ENCODE measurements at places on chromosomes 3 and 15.

- DNase-seq = no peak
These were observed 71.5 kb upstream of the KLF13 start for GRCh38 chr15:31255176-31255510.

- no peak for DNase-seq
These were observed 246.0 kb upstream of the GADL1 start for GRCh38 chr3:31140470-31140869.

- DNase-seq = no peak
These were observed 45.6 kb downstream of the MRPL3 start for GRCh38 chr3:131457220-131457619.

GRCh38 chr15:60787837-60788691 lies 309.1 kb upstream of the ICE2 start:
- DNase-seq = no peak

- DNase-seq = no peak
These were observed 17.6 kb downstream of the ADAM10 start for GRCh38 chr15:58731756-58732535.

- DNase-seq = no peak
These were observed 129.9 kb downstream of the RORA start for GRCh38 chr15:61099020-61099810.

DNA sequence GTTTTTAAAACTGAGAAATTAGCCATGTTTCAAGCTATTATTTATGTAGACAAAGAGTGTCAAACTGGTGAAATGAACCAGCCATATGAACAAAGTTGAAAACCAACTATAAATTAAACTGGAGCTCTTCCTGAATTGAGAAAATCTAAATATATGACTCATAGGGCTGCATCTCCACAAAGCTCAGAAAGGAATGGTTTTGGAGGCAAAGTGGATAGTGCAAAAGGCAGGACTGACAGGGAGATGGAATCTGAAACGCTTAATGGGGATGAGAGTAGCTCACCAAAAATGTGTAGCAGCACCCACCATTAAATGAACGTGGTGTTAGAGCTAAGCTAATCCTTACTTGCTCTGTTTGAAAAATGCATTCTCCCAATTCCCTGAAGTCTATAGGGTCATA lies 1066.0 kb downstream of the AGBL1 start:
- DNase-seq = no peak

DNA sequence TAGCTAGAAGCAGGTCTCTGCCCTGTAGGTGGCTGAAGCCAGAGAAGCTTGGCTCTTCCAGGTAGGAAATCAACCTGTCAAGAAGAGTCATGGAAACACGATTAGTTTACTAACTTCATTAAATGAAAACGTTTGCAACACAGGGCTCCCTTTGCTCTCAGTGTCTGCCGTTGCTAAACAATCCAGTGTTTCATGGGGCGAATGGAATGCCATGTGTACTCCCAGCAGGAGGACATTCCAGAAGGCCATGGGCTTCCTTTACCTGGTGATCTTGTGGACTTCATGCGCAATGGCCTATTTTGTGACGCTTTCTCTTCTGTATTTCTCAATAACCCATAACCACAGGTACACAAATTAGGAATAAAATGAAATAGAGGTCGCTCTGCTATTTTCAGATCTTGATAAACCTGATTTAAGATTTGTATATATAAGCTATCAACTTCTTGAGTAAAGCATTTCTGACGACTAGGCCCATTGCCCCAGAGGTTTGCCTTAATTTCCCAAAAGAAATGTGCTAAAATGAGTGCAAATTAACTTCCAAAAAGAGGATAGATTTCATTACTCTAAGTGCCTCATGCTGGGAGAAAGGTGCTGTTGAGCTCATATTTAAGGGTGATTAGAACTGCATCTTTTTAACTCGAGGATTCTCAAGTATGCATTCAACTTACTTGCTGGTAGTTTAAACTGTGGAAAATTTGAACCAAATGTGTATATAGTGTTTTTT lies 171.0 kb downstream of the EPHA3 start:
- no peak for DNase-seq

DNA sequence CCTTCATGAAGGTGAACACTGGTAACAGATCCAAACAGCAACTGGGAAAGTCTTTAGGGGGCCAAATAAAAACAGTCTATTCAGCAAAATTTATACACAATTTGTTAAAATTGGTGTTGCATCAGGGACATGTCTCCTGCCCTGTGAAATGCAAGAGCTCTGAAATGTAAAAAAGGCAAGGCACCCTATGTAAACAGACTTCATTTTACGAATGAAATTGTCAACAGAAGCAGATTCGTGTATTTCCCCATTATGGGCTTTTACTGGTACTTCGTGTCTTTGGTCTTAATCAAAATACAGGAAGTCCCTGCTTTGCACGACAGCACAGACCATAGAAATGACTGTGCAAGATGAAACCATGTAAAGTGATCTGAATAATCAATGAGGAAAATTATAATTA lies 127.3 kb upstream of the THBS1 start:
- DNase-seq = peak; percentile 29

- DNase-seq = no peak
These were observed 38.3 kb downstream of the WHAMM start for GRCh38 chr15:82847703-82848102.

DNA sequence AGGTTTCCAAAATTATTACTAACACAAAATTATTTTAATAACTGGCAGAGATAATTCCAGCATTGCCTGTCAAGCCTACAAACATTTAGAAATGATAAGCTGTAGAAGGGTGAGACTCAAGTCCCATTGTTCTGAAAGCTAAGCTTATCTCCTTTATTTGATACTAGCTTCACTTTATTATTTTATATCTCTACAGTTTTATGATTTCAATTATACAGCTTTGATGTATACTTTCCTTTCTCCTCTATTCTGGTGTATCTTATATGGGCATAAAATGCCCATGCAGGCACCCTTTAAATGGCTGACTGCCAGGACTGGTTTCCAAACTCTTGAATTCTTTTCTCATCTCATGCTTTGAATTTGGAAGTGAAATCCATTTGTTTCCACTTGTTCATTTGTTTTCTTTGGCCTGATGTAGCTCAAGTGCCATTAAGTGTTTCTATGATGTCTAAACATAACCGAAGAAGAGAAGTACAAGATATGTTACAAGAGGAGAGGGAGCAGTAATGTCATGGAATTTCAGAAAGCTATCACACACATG lies 372.1 kb upstream of the ARHGEF26 start:
- DNase-seq = no peak

GRCh38 chr3:143643905-143644304 lies 204.4 kb downstream of the SLC9A9 start:
- DNase-seq = no peak

- DNase-seq = no peak
These were observed 89.1 kb upstream of the ALCAM start for GRCh38 chr3:105277656-105278055.

DNA sequence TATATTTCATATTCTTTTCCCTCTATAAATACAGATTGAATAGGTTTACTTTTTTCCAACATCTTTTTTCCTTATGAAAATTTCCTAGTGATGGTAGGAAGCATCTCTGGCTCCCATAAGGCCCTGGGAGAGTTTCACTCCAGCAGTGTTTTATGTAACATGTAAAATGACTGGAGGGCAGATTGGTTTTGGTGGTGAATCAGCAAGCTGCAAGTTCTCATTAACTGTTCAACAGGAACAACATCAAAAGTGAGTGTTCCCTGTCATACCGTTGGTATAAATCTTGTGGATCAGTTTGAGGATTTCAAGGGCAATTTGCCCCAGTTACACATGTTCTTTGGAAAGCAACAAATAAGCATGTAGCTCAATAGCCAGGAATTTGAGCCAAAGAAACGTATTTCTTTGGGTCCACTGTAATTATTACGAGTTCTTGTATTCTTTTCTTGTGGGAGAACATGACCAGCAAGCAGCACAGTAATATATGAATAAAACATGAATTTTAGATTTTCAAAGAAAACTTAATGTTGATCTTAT lies 345.7 kb downstream of the SV2B start:
- no peak for DNase-seq

DNA sequence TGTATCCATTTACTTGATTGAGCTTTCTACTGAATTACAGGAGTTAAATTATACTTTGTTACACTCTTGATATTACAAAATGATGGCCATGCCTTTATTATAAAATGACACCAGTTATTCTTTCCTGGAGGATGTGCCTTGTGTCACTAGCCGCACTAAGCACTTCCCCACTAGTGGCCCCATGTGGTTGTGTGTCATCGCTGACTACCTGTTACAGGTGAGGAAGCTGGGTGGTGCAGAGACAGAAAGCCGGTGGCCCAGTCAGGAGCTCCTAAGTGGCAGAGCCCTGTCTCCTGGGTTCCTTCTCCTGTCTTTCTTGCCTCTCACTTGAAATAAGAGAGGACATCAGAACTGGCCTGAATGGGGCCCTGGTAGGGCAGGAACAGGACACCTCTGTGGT lies 96.8 kb downstream of the IGF1R start:
- no peak for DNase-seq

DNA sequence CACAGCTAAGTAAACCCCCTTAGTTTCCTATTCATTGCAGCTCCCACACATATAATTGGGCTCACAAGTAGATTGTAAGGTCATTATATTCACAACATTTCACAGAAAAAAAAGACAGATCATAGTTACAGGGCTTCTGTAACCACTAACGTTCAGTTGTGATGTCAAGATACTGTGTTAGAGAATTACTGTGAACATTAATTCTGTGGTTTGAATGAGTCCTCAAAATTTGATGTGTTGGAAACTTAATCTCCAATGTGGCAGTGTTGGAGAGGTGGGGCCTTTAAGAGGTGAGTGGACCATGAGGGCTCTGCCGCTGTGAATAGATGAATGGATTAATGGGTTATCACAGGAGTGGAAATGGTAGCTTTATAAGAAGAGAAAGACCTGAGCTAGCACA lies 21.3 kb downstream of the GRK7 start:
- no peak for DNase-seq

GRCh38 chr15:69979783-69980182 lies 117.9 kb downstream of the TLE3 start:
- DNase-seq = peak; percentile 98

GRCh38 chr15:76905855-76906254 lies 715 bp upstream of the SCAPER start:
- DNase-seq = no peak

DNA sequence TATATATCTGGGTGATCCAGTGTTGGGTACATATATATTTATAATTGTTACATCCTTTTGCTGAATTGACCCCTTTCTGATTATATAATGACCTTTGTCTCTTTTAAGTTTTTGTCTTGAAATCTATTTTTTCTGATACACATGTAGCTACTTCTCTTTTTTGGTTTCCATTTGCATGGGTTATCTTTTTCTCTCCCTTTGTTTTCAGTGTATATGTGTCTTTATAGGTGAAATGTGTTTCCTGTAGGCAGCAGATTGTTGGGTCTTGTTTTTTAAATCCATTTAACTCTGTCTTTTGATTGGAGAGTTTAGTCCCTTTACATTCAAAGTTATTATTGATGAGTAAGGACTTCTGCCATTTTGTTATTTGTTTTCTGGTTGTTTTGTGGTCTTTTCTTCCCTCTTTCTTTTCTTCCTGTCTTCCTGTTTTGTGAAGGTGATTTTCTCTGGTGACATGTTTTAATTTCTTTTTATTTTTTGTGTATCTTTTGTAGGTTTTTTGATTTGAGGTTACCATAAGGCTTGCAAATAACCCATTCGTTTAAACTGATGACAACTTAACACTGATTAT lies 56.8 kb downstream of the STARD9 start:
- no peak for DNase-seq
